ENCODE measurements at places on chromosomes 16 and 17.

GRCh38 chr17:17712268-17712924 is 31.1 kb downstream of the RAI1 start:
- H3K36me3 ChIP-seq = no peaks in the 10 kb centered on the region
- no peaks in the 10 kb centered on the region for H3K27me3 ChIP-seq
- no peak for DNase-seq
- H3K27ac ChIP-seq = peak overlapping the region; percentile 4

- H3K4me3 ChIP-seq = peak overlapping the region; percentile 90
- H3K27me3 ChIP-seq = no peaks in the 10 kb centered on the region
- H3K4me1 ChIP-seq = peaks cover 10% of the 10 kb centered on the region
- peaks cover 4% of the 10 kb centered on the region for H3K36me3 ChIP-seq
- no peak for DNase-seq
- H3K27ac ChIP-seq = peak overlapping the region; percentile 94
These were observed 727 bp upstream of the MBTPS1 start for GRCh38 chr16:84117494-84117843.

DNA sequence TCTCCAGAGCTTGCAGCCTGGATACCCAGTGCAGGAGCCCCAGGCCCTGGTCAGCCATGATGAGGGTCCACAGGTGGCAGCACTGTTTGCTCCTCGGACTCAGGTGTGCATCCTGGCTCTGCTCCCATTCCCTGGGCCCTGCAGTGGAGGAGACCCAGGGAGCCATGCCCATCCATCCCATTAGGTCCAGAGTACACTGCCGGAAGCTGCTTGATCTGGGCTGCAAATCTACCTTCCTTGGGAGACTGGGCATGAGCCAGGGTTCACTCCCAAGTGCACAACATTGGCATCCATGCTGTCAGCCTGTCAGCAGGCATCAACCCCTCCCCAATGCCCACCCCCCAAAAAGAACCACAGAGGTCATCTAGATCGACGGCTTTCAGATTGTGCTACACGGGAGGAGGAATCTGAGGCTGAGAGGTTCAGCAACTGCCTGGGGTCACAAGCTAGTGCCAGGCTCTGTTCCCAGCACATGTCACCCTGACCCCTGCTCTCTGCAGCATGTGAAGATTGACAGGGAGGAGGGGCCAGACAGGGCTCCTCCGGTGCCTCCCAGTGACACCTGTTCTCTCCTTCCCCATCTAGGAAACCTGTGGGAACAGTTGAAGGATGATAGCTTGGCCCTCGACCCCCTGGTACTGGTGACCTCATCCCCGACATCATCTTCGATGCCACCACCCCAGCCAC is 15.7 kb downstream of the UNC119 start:
- DNase-seq = no peak
- H3K36me3 ChIP-seq = no peaks in the 10 kb centered on the region
- H3K4me1 ChIP-seq = peaks cover 1% of the 10 kb centered on the region
- no peaks in the 10 kb centered on the region for H3K27me3 ChIP-seq
- H3K27ac ChIP-seq = no peak overlapping the region

DNA sequence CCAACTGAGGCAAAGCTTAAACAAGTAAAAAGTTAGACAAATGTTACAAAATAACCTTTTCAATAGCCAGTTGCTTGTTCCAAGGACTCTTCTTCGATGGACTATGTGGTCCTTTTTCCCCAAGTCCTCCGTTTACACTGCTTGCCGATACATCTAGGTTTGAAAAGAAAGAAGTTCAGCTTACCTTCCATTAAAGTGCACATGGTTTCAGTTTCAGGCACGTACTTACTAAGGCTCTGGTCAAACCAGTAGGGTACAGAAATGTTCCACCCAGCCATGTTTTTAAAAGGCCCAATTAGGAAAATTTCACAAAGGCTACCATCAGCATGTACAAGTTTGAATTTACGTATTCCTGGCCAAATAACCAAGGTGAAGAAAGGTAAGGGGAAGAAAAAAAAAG is 2.1 kb downstream of the SRSF2 start:
- DNase-seq = no peak
- peak overlapping the region; percentile 99 for H3K4me3 ChIP-seq
- peaks cover 40% of the 10 kb centered on the region for H3K36me3 ChIP-seq
- H3K27ac ChIP-seq = peak overlapping the region; percentile 98

- H3K4me3 ChIP-seq = no peak overlapping the region
- no peak for DNase-seq
- no peaks in the 10 kb centered on the region for H3K4me1 ChIP-seq
- H3K27ac ChIP-seq = no peak overlapping the region
- peaks cover 5% of the 10 kb centered on the region for H3K27me3 ChIP-seq
These were observed 55.7 kb downstream of the LYRM1 start for GRCh38 chr16:20956319-20956718.

DNA sequence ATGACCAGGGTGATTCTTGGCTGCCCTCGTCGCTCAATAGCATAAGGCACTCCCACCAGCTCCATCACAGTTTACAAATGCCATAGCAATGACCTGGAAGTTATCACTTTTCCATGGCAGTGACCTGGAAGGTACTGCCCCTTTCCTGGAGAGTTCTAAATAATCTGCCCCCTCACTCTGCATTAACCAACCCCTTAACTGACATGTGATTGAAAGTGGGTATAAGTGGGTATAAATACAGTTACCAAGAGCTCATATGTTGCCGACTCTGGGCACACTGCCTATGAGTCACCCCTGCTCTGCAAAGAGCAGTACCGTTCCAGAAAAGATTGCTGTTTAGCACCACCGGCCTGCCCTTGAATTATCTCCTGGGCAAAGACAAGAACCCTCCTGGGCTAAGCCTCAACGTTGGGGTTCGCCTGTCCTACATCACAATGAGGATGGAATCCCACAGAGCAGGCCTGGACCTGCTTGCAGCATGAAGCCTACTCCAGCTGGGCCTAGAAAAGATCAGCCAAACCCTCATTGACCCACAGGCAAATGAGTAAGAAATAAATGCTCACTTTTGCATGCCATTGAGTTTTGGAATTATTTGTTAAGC is 95.2 kb upstream of the SEC14L1 start:
- H3K27ac ChIP-seq = no peak overlapping the region
- no peak overlapping the region for H3K4me3 ChIP-seq

DNA sequence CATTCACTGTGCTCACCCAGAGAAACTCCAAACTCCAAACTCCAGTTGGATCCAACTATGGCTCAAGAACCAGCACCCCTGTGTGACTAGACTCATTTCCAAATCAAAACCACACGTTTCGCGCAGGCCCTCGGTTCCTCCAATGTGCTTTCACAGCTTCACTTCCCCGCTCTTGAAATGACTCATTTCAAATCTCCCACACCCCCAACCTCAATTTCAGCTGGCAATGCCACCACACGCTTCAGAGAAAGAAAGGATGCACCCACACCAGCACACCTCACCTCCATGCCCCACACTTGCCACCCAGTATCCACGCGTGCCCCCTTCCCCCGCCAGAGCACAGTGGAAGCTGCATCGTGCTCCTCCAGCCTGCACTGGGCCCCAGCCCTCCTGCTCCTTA is 9.0 kb downstream of the TMEM92 start:
- no peak for DNase-seq
- no peaks in the 10 kb centered on the region for H3K36me3 ChIP-seq
- H3K4me3 ChIP-seq = no peak overlapping the region

GRCh38 chr16:86530251-86531190 is 20.2 kb downstream of the FOXF1 start:
- H3K36me3 ChIP-seq = no peaks in the 10 kb centered on the region
- H3K27me3 ChIP-seq = no peaks in the 10 kb centered on the region
- DNase-seq = no peak
- no peak overlapping the region for H3K27ac ChIP-seq

DNA sequence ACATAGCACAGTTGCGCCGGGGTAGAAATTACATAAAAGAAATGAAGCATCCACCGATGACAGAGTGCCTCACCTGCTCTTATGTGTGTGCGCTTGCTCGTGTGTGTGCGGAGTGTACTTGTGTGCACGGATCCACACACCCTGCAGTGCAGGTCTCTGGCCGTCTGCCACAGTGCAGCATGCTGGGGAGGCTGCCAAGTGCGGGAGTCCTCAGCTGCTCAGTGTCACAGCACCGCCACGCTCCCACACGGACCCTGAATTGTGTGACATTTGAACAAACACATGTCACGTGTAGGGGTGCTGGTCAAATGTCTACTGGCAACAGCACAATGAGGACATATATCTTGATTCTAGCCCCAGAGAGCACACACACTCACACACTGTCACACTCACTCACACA is 243.0 kb upstream of the MYOCD start:
- H3K36me3 ChIP-seq = no peaks in the 10 kb centered on the region
- H3K4me3 ChIP-seq = no peak overlapping the region
- no peak overlapping the region for H3K27ac ChIP-seq
- no peaks in the 10 kb centered on the region for H3K4me1 ChIP-seq

GRCh38 chr17:45702666-45703266 is 81.4 kb upstream of the CRHR1 start:
- no peaks in the 10 kb centered on the region for H3K4me1 ChIP-seq
- no peak overlapping the region for H3K27ac ChIP-seq
- H3K4me3 ChIP-seq = no peak overlapping the region
- no peak for DNase-seq
- peaks cover 27% of the 10 kb centered on the region for H3K27me3 ChIP-seq

DNA sequence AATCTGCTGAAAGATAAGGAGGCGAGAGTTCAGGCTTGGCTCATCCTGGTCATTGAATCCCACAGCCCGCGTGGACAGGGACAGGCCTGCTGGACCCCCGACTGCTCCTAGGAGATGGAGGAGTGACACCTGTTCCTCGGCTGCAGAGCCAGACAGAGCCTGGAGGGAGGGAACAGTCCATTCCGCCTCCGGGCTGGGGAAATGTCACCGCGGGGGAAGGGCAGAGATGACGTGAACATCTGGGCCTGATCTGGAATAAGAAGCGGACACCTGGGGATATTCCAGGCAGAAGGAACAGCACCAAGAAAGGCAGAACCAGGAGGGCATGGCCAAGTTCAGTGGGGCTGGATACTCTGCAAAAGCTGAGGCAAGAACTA is 1.5 kb downstream of the ZNF747 start:
- DNase-seq = no peak
- H3K4me1 ChIP-seq = peaks cover 25% of the 10 kb centered on the region
- peak overlapping the region; percentile 96 for H3K4me3 ChIP-seq
- no peaks in the 10 kb centered on the region for H3K27me3 ChIP-seq

DNA sequence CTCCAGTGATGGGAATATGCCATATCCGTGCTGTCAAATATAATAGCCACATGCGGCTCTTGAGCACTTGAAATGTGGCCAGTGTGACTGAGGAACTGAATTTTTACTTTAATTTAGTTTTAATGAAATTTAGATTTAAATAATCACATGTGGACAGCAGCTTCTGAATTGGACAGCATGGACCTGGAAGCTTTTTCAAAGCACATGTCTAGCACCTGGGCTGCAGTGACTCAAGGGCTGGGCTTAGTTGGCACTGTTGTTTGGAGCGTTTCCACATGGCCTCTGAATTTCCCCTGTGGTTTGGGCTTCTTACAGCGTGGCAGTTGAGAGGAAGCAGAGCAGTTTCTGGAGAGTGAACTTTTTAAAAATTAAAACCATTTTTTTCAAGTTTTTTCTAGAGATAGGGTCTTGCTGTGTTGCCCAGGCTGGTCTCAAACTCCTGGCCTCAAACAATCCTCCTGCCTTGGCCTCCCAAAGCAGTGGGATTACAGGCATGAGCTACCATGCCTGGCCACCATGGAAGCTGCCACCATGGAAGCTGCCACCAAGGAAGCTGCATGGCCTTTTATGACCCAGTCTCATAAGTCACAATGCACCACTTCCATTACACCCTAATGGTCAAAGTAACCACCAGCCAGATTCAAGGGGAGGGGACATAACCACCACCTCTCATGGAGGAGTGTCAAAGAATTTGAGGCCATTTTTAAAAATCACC is 6.7 kb upstream of the TOB1 start:
- H3K36me3 ChIP-seq = peaks cover 3% of the 10 kb centered on the region
- DNase-seq = no peak
- peaks cover 54% of the 10 kb centered on the region for H3K27me3 ChIP-seq
- peaks cover 38% of the 10 kb centered on the region for H3K4me1 ChIP-seq
- H3K4me3 ChIP-seq = no peak overlapping the region
- no peak overlapping the region for H3K27ac ChIP-seq

DNA sequence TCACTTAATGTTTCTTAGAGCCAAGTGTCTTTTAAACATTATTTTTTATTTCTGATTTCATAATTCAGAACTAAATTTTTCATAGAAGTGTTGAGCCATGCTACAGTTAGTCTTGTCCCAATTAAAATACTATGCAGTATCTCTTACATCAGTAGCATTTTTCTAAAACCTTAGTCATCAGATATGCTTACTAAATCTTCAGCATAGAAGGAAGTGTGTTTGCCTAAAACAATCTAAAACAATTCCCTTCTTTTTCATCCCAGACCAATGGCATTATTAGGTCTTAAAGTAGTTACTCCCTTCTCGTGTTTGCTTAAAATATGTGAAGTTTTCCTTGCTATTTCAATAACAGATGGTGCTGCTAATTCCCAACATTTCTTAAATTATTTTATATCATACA is 13.6 kb upstream of the BCAS3 start:
- DNase-seq = no peak
- no peak overlapping the region for H3K27ac ChIP-seq
- H3K27me3 ChIP-seq = no peaks in the 10 kb centered on the region

DNA sequence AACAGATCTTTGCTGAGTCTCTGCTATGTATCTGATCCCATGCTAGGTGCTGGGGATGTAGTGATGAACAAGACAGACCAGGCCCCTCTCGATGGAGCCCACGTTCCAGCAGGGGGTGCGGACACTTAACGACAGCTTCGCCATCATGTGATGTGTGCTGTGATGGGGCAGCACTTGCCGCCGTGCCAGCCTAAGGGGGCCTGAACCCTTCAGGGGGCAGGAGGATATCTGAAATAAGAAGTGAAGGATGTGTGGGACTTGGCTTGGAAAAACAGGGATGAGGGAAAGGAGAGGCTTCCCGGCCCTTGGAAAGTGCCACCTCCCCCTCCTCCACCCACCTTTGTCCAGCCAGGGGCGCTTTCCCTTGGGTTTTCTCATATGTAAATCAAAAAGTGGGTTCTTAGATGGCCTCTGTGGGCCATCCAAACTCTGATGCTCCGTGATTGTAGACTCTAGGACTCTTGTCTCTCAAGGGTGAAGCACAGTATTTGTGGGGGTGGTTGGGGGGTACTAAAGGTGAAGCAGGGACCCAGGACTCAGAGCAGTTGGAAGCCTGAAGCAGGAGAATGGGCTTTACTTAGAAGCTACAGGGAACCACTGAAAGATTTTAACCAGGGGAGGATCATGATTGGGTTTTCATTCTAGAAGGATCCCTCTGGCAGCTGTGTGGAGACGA is 4.0 kb upstream of the DLX3 start:
- no peak for DNase-seq
- peaks cover 73% of the 10 kb centered on the region for H3K27me3 ChIP-seq
- peaks cover 22% of the 10 kb centered on the region for H3K4me1 ChIP-seq
- no peak overlapping the region for H3K4me3 ChIP-seq
- H3K27ac ChIP-seq = no peak overlapping the region

DNA sequence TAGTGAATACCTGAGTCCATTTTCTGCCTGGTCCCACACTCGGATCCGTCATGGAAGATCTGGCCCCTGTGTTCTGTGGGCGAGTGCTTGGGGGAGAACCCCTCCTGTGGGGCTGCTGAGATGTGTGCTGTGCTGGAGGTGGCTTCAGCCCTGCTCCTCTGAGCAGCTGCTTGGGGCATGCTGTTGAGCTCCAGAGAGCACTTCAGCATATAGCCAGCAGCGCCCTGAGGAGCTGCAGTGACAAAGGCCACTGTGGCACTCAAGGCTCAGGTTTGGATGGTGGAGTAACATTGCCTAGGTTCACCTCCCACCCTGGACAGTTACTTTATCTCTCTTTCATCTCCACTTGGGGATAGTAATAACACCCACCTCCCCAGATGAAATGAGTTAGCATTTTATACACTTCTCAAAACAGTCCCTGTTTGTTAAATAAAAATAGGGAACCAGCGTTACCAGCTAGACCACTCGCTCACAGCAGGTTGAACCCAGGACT is 75.3 kb downstream of the KSR1 start:
- DNase-seq = no peak
- no peak overlapping the region for H3K4me3 ChIP-seq
- H3K27ac ChIP-seq = peak overlapping the region; percentile 69
